ENCODE measurements at places on chromosomes 12 and 14.

DNA sequence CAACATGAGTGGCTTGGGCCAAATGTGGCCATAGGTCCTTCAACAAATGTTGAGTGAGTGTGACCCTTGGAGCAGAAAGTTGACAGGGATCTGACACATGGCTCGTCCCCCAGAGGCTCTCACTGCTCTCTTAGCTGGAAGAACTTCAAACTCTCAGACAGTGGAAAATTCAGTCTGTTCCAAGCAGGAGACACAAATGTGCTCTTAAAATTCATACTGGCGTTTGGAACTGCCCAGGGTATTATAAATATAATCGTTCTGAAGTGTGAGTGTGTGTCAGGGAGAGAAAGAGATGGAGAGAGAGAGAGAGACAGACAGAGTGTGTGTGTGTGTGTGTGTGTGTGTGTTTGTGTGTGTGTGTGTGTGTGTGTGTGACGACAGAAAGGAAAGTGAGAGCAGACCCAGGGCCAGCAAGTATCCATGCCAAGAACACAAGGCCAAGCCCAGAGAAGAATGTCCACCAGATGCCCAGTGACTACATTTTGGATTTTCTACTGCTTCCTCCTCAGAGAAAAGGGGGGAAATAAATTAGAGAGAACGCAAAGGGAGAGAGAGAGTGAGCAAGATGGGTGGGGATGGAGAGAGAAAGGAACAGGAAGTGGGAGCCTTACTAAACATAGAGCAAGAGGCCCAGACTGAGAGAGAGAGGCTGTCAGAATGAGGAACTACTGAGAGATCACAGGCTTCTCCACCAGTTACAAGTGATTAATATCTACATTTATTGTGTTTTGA is 193.6 kb upstream of the NUDT4 start:
- DNase-seq: no peak

GRCh38 chr12:48512855-48513254 is 12.6 kb upstream of the OR8S1 start:
- no peak for DNase-seq

DNA sequence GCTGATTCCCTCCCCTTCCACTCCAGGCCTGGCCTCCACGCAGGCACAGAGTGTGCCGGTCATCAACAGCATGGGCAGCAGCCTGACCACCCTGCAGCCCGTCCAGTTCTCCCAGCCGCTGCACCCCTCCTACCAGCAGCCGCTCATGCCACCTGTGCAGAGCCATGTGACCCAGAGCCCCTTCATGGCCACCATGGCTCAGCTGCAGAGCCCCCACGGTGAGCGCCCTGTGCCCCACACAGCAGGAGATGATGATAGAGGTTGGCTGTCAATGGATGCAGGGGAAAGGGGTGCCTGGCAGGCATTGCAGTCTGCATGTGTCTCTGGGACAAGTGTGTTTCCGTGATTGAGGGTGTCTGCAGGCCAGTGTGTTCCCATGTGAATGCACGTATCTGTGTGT is 18.8 kb downstream of the C12orf43 start:
- no peak for DNase-seq

DNA sequence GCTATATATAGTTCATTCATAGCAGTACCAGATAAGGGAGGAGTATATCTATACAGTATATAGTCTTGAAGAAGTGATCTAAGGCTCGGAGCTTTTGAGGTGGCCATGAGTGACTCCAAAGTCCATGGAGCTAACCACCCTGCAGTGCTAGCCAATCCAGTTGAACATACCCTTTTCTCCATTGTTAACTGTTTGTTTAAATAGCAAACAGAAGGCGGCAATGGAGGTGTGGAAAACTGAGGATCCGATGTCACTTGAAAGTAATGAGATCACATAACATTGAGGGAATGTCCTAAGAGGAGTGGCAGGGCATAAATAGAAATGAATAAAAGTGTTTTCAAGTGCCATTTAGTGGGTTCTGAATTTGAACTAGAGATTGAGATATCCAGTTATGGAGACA is 12.4 kb upstream of the SNAPC1 start:
- peak; percentile 20 for DNase-seq

- no peak for DNase-seq
These were observed 43.7 kb downstream of the HSPB8 start for GRCh38 chr12:119222222-119222951.
